ENCODE measurements at places on chromosomes 2 and 18.

DNA sequence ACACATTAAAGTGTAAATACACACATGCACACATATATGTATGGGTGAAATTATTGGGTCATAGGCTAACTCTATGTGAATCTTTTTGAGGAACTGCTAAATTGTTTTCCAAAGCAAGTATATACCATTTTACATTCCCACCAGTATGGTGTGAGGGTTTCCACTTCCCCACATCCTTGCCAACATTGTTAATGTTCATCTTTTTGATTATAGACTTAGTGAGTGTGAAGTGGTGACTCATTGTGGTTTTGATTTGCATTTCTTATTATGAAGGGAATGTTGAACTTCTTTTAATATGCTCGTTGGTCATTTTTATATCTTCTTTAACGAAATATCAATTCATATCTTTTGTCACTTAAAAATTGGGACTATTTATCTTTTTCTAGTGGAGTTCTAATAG, 181.8 kb upstream of the GCFC2 start:
- no peak for DNase-seq

GRCh38 chr2:215680605-215681598, 245.0 kb upstream of the FN1 start:
- DNase-seq = no peak

GRCh38 chr2:133360882-133361281, 207.4 kb downstream of the NCKAP5 start:
- no peak for DNase-seq

- no peak for DNase-seq
These were observed 6.2 kb downstream of the IMPA2 start for GRCh38 chr18:11987527-11987926.

- no peak for DNase-seq
These were observed 107.6 kb downstream of the MEMO1 start for GRCh38 chr2:31903109-31903780.

GRCh38 chr2:26536371-26537068, 58.6 kb upstream of the OTOF start:
- DNase-seq = no peak

DNA sequence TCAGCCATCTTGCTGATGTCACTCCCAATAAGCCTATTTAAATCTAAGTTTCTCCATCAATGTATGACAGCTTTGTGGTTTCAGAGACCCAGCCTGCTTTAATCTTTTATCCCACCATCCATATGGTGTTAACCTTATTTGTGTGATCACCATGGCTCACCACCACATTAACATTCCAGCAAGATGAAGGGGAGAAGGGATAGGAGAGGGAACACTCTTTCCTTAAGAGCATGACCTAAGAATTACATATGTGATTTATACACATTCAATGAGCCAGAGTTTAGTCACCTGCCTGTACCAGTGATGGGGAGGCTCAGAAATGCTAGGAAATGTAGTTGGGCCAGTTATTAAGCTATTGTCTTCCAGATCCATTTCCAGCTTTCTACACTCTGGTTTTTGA, 44.5 kb upstream of the CHN1 start:
- DNase-seq = no peak

DNA sequence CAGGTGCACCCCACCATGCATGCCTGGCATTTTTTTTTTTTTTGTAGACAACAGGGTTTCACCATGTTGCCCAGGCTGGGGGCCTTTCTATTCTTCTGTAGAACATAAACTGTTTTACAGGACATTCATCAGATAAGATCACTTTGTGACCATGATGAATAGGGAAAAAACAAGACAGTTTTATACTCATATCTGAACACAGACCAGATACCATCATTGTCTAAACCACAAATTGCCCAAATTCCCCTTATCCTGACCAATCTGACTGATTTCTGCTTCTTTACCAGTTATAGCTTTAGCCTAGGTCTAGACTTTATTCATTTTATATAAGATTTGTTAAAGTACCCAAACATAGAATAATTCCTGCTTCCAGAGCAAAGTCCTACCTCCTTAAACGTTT, 1699.3 kb upstream of the TMEFF2 start:
- DNase-seq = no peak

All from WERI-Rb-1 (cell line).